ENCODE measurements at places on chromosomes 3 and 15.

- DNase-seq: no peak
Observed at GRCh38 chr3:47482366-47482765, 6.6 kb upstream of the SCAP start.

GRCh38 chr3:178406206-178406605 lies 130.0 kb upstream of the KCNMB2 start:
- DNase-seq: no peak

DNA sequence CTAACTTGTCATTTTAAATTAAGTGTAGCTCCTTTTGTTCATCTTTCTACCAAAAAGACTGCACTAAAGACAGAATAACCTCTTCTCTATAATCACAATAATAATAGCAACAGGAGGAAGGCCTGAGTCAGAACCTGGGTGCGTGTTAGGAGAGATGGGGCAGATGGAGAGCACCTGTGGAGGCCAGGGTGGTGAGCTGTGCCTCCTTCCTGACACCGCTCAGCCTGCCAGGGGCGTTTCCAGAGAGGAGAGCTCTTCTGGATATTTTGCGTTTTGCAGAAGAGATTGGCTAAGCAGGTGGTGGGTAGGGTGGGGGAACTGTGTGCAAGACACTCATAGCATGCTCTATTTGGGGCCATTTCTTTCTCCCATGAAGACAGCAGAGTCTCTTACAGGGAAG lies 83.5 kb downstream of the MEGF11 start:
- no peak for DNase-seq

GRCh38 chr3:143356839-143357238 lies 237.3 kb downstream of the CHST2 start:
- DNase-seq: no peak

- DNase-seq: peak; percentile 75
Observed at GRCh38 chr15:91302588-91303439, 202.8 kb downstream of the SV2B start.

DNA sequence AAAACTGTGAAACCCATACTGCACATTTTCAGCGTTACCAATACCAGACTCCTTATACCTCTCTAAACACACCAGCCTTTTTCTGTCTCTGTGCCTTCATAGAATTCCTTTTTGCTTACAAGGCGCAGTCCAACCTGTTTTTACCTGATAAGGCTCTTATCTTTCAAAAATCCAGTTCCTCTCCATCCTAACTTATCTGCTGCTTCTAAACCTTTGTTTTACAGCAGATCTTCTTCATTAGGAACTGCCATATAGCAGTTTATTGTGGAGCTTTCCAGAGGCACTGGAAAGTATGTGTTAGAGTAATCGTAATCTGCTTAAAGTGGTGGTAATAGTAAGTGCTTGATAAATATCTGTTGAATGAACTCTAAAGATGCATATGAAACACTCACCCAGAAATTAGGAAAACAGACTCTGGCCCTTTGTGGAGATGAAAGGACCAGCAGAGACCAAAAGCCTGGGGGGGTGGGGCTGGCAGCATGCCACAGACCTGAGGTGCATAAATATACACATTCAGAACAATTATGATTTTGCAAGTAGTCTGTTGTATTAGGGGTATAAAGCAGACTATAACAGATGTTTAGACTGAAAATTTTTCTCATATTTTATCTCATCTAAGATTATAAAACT lies 29.3 kb downstream of the PPP2R3A start:
- DNase-seq: no peak

DNA sequence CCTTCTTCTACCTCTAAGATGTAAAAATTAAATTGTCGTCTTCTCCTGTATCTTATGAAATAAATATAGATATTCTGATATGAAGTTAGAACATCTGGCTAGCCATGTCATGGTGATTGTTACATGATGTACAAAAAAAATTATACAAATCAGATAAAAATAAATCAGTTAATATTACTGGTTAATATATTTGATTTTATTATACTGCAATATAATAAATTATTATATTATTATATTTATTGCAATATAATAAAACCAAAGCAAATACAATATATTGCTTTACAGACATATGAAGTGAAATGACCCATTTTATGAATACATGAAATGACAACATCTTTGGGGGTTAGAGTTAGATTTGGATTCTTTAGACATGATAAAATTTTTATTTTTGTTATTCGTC lies 72.3 kb upstream of the NAALADL2 start:
- no peak for DNase-seq

DNA sequence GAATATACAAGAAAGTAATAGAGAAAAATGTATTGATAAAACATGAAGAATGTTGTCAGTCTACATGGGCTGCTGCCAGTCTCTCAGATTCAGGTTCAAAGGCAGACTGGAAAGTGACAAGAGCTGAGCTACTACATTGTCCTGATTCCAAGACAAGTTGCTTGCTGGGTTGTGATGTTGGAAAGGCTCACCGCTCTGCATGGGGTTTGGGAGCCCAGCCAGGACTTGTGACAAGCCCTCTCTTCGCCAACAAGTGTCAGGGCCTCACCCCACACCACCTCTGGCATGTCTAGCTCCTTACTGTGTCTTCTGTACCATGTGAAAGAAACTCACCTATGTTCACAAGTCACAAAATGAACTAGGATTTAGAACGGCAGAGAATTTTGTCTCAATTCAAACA lies 43.0 kb upstream of the SH3GL3 start:
- no peak for DNase-seq

DNA sequence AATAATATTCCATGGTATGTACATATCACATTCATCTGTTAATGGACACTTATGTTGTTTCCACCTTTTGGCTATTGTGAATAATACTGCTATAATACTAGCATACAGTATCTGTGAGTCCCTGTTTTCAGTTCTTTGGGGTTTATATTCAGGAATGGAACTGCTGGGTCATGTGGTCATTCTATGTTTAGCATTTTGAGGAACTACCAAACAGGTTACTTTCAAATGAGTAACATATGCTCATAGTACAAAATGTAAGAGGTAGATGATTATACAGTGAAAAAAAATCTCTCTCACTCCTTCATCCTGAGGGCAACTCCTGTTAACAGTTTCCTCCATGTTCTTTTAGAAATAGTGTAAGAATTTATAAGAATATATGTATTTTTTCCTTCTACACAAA lies 162.2 kb downstream of the PLD1 start:
- no peak for DNase-seq

- no peak for DNase-seq
Observed at GRCh38 chr3:195207731-195208130, 63.2 kb downstream of the XXYLT1 start.

GRCh38 chr15:92670621-92671020 lies 15.0 kb upstream of the FAM174B start:
- no peak for DNase-seq

- no peak for DNase-seq
Observed at GRCh38 chr3:59545374-59545773, 495.5 kb upstream of the CFAP20DC start.

DNA sequence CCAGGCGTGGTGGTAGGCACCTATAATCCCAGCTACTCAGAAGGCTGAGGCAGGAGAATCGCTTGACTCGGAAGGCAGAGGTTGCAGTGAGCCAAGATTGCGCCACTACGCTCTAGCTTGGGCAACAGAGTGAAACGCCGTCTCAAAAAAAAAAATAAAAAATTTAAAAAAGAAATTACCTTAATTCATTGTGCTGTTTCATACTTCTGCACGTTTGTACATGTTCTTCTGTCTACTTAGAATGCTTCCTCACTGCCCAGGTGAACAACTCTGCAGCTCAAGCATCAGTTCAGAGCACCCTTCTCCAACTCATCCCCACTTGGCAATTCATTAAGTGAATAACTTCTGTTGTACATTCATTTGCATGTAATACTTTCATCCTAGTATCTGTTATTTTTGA lies 14.0 kb downstream of the CAPN7 start:
- DNase-seq: no peak

GRCh38 chr15:68683551-68683950 lies 104.8 kb downstream of the CORO2B start:
- no peak for DNase-seq

GRCh38 chr15:89205991-89206585 lies 15.3 kb downstream of the RLBP1 start:
- DNase-seq: no peak

- DNase-seq: no peak
Observed at GRCh38 chr15:50108461-50108860, 10.6 kb downstream of the ATP8B4 start.

DNA sequence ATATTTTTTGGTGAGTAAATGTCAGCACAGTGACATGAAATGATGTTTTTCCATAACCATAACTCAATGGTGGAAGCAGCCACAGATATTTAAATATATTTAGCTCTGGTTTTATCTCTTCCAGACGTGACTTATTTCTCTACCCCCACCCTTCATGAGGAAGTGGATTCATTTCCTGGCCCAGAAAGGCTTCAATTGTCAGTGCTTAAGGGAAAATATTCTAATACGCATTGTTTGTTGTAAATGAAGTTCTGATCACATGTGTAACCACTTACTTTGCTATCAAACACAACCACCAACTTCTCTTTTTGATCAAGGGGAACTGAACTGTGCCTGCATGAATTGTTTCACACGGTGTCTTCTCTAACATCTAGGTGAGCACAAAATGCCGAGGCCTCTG lies 14.0 kb downstream of the CLDN16 start:
- no peak for DNase-seq

- peak; percentile 85 for DNase-seq
Observed at GRCh38 chr15:74950078-74950908, 6.3 kb downstream of the RPP25 start.

GRCh38 chr15:42083605-42083908 lies 10.8 kb downstream of the PLA2G4D start:
- no peak for DNase-seq

GRCh38 chr3:77320514-77320913 lies 280.6 kb downstream of the ROBO2 start:
- DNase-seq: no peak

DNA sequence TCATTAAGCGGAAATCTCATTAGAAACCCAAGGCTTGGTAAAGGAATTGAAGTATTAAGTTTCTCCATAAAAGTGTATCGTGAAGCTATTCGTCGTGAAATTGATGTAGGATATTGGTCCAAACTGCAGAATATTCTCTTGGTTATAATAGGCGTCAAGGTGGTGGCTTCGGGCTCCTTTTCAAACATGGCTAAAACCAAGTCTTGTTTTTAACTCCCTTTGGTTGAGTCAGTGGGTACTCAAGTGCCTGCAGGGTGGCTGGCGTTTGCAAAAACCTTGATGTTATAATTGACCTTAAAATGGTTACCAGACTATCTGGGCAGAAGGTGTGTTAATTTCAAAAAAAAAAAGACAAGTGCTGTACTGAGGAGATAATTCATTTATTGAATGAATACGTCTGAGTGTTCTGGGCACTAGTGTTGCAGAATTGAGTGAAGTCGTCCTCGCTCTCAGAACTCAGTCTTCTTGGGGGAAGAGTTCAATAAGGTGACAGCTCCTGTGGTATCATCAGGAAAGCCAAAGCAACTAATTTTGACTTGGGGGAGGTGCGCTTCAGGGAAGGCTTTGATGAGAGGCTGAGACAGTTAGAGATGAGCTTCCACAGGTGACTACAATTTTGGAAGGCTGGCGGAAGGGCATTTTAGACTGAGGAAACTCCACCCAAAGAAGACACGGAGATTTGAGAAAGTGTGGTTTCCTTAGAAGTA lies 1.5 kb downstream of the UBE2Q2 start:
- peak; percentile 30 for DNase-seq

GRCh38 chr3:111799951-111800350 lies 59.1 kb upstream of the PHLDB2 start:
- no peak for DNase-seq

GRCh38 chr3:152434142-152434541 lies 165.4 kb downstream of the MBNL1 start:
- no peak for DNase-seq

DNA sequence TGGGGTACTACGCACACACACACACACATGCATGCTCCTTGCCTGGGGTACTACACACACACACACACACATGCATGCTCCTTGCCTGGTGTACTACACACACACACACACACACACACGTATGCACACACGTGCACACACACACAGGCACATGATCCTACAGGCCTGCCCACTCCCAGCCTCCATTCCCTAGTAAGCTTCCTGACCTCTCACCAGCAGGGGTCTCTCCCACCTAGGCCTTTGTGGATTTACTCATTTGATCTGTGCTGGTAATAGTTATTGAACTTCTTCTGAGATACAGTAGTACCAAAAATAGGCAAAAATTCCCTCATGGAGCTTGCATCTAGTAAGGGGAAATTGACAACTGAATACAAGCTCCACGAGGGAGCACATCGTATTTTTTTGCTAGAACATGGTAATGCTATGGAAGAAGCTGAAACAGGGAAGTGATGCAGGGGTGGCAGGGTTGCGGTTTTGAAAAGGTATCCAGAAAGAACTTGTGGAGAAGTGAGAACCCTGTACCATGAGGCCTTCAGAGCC lies 19.1 kb downstream of the TTC21A start:
- DNase-seq: peak; percentile 41

GRCh38 chr3:59313365-59313764 lies 263.5 kb upstream of the CFAP20DC start:
- DNase-seq: peak; percentile 30

GRCh38 chr3:72338942-72339669 lies 509.1 kb downstream of the SHQ1 start:
- DNase-seq: no peak

DNA sequence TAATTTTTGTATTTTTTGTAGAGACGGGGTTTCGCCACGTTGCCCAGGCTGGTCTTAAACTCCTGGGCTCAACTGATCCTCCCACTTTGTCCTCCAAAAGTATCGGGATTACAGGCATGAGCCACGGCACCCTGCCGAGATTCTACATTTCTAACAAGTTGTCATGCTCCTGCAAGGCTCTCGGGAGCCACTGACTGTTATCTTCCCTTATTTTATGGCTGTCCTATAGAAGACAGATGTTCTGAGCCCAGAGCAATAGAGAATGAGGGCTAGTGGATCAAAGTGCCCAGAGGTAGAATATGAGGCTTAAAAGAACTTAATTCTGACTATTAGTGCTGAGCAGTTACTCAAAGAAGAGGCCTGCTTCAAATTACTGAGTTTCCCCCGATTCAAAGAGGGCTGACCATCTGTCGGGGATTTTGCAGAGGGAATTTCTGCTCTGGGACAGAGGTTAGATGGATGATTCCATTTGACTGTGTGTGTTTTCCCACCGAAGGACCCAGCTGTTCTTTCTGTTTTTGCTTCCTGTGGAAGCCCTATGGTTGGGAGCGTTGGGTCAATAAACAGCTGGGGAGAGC lies 39.5 kb downstream of the ITPR1 start:
- DNase-seq: no peak
